ENCODE measurements at places on chromosomes 7 and 10.

DNA sequence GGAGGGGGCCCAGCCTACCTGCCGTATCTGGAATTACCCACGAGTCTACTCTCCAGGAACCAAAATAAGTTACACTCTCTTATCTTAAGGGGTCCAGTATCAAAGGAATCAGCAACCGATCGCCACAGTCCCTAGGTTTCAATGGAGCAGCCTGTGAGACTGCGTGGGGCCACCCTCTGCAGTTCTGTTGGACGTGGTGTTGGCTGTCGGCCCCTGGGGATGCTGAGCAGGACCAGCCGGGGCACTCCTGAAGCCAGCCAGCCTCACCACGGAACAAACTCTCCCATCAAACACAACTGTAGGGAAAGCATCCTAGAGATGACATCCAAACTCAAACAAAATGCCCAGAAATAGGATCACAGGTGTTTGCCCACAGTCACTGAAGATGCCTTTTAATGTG is 25.5 kb upstream of the ABLIM1 start:
- DNase-seq, result no peak

GRCh38 chr10:110350812-110351211 is 46.1 kb upstream of the SMNDC1 start:
- no peak for DNase-seq

- DNase-seq, result no peak
Observed at GRCh38 chr7:27367933-27368549, 125.4 kb downstream of the EVX1 start.

- DNase-seq, result peak; percentile 17
Observed at GRCh38 chr10:33010132-33011037, 52.4 kb upstream of the ITGB1 start.

GRCh38 chr7:112049555-112050249 is 156.5 kb downstream of the DOCK4 start:
- DNase-seq, result no peak

DNA sequence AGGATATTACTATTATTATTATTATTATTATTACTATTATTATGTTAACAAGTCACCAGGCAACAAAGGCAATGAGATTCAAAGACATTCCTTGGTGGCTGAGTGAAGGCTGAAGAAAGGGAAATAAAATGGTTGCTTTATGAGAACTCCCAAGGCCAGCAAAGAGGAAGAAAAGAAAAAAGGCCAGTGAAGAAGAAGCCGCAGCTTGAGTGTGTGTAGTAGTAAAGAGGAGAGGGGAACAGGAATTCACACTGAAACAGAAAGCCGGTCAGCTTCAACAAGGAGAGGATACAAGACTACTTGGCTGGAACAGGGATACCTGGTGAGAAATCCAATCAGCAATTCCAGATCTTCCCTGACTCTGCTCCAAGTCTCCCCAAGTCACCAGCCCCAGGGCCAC is 42.4 kb downstream of the PLXNA4 start:
- no peak for DNase-seq

- DNase-seq, result no peak
Observed at GRCh38 chr10:31708474-31708873, 220.2 kb downstream of the ARHGAP12 start.

DNA sequence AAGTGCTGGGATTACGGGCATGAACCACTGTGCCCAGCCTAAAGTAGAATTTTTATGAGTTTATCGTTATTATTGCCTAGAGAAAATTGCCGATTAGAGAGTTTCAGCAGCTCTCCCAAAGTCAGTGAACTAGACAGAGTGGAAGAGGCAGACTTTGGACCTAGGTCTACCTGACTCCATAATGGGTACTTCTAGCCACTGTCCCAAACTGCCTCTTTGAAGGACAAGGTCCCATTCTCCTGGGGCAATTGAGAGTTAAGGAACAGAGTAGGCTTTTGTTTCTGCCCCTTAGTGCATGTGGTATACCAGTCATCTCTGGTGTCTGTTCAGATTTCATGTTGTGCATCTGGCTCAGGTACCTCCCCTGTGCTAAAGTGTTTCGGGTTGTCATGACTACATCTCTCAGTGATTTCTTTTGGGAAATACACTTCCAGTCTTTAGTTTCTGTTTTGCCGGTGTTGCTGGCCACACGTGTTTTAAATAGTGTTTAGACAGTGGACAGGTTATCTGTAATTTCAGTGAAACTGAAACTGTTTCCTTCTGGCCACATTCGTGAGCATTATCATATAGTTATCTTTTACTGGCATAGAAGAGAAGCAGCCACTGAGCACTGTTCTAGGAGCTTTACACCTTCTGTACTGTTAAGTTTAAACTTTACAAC is 4.7 kb downstream of the TMEM236 start:
- DNase-seq, result no peak

DNA sequence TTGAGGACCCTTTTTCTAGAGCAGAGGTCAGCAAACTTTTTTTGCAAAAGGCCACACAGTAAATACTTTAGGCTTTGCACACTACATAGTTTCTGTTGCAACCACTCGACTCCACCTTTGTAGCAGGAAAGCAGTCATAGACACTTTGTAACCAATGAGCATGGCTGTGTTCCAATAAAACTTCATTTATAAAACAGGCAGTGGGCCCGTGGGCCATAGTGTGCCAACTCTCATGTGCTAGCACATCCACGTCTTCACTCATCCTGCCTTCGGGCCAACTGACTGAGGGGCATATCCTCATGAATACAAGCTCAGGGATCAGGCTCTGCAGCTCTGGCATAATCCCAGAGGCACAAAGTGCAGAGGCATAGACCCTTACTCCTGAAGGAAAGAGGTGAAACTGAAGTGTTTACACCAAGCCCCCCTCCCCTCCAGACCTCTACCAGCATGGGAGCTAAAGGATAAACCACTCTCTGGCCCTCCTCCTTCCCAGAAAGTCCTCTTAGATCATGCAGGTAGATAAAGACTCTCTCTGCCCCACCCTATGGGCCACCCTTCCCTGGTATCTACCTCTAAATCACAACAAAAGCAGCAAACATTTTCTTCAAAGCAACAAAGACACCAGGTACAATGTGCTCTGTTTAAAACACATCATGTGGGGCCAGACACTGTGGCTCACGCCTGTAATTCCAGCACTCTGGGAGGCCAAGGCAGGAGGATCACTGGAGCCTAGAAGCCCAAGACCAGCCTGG is 71.0 kb downstream of the DLG5 start:
- DNase-seq, result no peak

GRCh38 chr7:7220821-7221220 is 38.5 kb downstream of the C1GALT1 start:
- no peak for DNase-seq

DNA sequence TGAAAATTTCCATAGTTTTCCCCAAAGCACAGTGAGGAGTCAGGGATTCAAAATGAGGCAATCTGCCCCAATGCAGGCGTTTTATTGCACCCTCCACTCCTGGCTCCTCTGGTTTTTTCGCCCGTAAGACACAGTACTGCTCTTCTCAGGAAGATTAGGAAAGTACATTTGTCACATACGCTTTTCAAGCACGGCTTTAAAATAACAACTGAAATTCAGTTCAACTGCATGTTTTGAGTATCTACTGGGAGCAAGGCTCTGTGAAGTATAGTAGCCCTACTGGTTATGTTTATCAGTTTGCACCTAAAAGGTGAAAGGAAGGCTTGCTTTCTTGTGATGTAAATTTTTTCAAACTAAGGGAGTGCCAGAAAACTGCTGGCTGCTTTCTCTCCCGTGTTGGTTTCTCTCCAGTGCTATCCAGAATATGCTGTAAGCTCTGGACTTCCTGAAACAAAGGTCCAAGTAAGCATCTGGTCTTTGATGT is 1.9 kb upstream of the SGMS1 start:
- DNase-seq, result no peak

- DNase-seq, result no peak
Observed at GRCh38 chr10:70677620-70678249, 5.4 kb downstream of the ADAMTS14 start.

GRCh38 chr7:120915314-120916105 is 35.1 kb upstream of the ING3 start:
- DNase-seq, result no peak

GRCh38 chr10:119863951-119864565 is 8.6 kb downstream of the MCMBP start:
- DNase-seq, result no peak

DNA sequence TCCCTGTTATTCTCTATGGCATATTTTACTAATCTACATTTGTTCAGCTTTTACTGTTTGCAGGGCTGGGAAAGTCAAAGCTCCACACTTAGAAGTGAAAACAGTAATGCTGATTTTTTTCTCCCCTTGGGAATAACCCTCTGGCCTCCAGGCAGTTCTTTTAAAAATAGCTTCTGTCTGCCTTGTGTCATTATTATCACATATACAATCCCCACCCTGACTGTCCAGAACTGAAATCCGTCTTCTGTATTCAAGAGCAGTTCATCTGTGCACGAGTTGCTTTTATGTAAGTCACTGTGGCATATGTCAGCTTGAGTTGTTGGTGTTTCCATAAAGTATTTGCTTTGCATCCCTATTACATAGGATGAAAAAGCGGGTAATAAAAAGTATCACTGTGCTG is 1221.1 kb upstream of the CELF2 start:
- DNase-seq, result no peak

GRCh38 chr7:89401099-89401498 is 605.6 kb upstream of the TEX47 start:
- DNase-seq, result no peak

GRCh38 chr7:69693042-69693441 is 94.8 kb downstream of the AUTS2 start:
- DNase-seq, result no peak

GRCh38 chr7:34740840-34741239 is 82.8 kb downstream of the NPSR1 start:
- no peak for DNase-seq

DNA sequence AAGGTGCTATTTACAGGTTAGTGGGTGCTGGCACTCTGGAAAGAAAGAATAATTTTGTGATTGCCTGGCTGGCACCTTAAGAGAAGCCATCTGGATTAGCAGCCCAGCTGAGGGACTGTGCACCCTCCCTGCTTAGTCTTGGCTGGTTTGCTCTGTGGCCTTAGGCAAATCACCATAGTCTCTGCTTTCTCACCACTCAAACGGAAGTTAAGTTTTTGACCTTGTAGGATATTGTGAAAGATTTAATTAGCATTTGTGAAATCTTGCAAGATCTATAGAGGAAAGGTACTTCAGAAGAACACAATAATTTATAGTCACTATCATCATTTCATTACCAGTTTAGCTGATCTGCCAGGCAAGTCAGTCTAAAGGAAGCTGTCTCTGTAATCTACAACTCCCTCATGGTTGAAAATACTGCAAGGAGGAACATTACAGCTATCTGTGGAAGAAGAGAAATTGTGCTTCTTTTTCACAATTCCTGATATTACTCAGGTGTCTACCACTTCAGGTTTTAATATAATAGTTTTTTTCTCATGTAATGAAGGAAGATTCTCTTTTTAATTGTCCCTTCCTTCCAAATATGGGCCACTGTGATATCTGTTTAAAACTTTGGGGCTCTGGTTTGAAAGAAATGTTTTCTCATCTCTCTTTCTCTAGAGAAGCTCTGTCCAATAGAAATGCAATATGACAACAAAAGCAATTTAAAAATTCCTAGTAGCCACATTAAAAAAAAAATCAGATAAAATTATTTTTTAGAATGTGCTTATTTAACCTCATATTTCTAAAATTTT is 219.6 kb downstream of the PTEN start:
- no peak for DNase-seq

DNA sequence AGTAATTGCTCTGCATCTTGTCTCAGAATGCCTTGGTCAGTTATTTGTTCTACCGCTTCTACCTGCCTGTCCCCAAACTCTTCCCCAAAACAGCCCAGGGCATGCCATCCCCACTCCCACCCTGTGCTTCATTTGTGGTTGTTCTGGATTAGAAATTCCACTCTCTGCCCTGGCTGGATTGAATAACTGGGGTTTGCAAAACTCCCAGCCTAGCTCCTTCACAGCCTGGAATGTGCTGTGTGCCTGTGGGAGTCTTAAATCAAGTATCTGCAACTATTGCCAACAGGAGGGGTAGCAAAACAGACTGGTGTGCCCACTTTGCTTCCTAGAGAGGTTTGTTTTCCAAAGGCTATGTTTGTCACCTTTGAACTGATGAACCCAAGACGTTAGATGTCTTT is 24.2 kb downstream of the TSPAN15 start:
- DNase-seq, result no peak

DNA sequence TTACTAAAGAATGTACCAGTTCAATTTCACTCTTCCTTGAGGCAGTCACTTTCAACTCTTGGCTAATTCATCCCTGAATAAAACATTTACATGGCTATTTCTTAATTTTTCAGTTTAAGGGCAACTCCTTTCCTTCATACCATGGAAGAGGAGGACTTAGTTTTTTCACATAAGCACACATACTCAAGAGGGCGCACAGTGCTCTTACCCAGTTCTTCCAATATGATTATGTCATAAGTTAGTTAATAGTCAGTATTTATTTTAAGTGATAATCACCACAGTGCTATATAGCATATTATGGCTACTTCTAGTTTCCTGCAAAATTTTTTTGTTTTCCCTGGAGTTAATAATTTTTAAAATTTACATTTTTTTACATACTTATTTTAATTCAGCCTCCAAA is 58.6 kb downstream of the SND1 start:
- no peak for DNase-seq

DNA sequence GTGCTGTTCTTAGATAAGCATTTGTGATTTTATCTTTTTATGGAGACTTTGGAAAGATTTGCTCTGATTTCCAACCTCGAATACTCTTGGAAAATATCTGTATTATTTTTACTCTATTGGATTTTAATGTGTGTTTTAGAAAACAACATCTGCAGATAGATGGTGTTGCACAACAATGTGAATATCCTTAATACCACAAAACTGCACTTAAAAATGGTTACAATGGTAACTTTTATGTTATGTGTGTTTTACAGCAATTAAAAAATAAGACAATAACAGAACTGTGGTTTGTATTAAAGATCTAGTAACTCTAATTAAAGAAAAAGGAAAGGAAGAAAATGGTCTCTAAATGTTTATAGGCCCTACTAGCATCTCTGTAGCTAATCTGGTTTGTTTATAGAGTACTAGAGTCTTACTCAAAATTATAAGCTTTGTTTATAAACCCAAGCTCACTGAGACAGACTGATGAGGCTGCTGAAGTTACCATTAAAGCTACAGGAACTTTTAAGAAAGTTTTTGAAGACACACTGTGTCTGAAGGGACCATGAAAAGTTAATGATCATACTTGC is 74.6 kb upstream of the CC2D2B start:
- no peak for DNase-seq

- peak; percentile 20 for DNase-seq
Observed at GRCh38 chr7:1458683-1459511, at the start of gene MICALL2. TSS of gene MICALL2 (minus strand) at chr7:1459470. CDS start at chr7:1459326, 144 bp downstream.

- DNase-seq, result no peak
Observed at GRCh38 chr7:80675090-80675489, 36.6 kb downstream of the CD36 start.
